ENCODE measurements at places on chromosomes 2 and 18.

DNA sequence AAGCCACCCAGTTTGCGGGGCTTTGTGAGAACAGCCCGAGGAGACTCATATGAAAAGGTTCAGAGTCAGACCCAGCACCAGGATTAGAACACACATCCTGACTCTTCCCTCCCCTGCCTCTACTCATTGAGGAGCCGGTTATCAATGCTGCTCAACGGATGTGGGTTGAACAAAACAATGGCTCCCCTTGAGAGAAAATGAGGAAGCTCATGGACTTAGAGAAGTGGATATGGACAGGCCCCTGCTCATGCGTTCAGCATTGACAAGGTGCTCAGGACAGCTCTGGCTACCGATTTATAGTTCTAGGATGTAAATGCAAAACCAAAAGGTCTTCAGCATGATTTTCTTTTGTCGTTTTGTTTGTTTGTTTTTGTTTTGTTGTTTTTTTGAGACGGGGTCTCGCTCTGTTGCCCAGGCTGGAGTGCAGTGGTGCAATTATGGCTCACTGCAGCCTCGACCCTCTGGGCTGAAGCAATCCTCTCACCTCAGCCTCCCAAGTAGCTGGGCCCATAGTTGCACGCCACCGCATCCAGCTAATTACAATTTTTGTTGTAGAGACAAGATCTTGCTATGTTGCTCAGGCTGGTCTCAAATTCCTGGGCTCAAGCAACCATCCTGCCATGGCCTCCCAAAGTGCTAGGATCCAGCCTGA, 32.0 kb upstream of the AGAP1 start:
- no peak for DNase-seq

DNA sequence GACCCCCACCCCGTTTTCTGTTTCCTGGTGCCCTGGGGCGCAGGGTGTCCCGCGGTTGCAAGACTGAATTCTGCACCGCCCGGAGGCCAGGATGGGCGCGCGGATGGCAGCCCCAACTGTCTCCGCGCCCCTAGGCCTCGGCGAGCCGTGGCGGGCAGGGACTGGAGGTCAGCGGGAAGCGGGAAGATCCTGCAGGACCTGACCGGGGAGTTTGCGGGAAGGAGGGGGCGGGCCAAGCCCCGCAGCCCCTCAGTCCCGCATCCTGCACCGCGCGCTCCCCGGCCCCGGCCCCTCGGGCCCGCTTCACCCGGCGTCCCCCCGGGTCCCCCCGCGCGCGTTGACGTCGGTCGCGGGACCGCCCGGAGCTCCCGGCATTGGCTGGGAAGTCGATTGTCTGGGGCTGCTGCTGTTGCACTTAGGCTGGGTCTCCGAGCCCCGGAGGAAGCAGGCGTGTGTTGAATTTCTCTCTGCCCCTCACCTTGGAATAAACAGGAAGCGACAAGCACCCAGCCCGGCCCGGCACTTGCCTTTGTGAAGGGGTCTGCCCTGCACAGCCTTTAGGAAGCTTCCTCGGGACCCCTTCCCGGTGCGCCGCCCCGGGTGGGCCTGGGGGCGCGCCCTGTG, at the start of gene LDLRAD4:
Gene LDLRAD4, plus strand, starts transcription at position 393 of the 624 bp plus-strand sequence.
- DNase-seq: no peak

DNA sequence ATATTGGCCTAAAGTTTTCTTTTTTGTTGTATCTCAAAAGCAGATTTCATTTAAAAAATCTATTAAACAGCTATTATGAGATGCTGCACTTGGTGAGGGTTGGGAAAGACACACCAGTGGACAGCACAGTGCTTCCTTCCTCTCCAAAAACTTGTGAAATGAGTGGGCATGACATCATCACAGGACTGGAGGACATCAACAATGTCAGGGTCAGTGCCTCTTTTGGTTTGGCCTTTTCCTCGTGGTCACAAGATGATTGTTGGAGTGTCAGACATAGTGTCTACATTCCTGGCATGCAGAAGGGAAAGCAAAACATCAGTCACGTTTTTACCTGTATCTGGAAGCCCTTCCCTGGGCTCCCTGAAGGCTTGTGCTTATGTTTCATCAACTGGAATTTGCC, 49.6 kb downstream of the IL1R2 start:
- DNase-seq: no peak

- DNase-seq: no peak
Observed at GRCh38 chr2:62688771-62689170, 16.7 kb upstream of the EHBP1 start.

GRCh38 chr2:40038646-40039045, 259.6 kb upstream of the THUMPD2 start:
- DNase-seq: no peak

GRCh38 chr2:130389358-130389757, 33.5 kb downstream of the PTPN18 start:
- DNase-seq: no peak

DNA sequence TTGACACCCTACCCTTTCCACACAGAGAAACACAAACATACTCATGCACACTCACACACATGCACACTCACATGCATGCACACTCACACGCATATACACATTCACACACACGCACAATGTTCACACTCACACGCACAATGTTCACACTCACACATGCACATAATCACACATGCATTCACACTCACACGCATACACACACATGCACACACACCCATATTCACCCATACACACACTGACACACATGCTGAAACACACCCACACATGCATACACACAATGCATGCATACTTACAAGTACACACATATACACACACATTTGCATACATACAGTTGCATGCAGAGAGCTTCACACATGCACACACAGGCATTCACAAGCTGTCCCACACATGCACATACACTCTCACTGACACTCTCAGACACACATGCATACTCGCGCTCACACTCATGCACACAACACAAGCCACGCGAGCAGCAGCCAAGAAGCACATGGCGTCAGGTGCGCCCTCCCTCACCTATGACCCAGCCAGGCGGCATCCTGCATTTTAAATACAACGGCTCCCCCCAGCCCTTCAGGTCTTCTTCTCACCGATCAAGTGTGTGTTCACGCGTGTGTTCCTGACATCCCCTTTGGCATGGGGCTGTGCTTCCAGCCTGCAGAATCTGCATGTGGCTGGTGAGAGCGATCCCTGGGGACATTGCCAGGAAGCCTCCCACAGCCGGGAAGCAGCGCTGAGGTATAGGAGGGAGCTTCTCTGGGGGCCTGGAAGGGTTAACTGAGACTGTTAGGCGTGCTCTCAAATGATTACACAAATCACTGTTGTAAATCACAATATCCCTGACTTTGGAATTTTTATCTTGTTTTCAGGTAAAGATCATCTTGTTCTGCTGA, 195.1 kb downstream of the RTP5 start:
- DNase-seq: no peak

- no peak for DNase-seq
Observed at GRCh38 chr2:73582364-73582763, 59.9 kb downstream of the NAT8 start.

- no peak for DNase-seq
Observed at GRCh38 chr18:57267368-57267925, 84.9 kb upstream of the ST8SIA3 start.

DNA sequence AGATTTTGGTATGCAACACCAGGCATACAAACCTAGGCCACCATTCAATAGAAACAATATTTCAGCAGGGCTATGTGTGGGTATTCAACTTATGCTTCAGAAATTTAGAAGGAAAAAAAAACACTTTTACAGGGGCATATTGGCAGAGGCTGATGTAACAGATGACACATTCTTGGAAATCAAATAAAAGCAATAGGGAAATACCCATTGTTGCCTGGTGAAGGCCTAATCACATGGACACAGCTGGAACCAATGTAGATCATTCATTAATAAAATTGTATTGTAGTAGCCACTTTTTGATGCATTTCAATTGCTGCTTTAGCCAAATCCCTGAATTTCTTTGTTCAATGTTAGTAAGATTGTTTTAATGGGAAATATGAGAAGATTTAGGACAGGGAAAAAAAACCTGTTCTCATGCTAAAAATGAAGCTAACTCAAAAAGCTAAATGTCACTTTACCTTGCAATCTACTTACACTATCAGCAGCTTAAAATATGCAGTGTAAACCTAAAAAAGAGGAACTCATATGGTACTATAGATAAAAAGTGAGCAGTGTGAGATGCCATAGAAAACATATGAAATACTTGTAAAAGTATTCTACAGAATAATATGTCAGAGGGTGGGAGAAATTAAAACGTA, 289.4 kb downstream of the ZEB2 start:
- DNase-seq: no peak

DNA sequence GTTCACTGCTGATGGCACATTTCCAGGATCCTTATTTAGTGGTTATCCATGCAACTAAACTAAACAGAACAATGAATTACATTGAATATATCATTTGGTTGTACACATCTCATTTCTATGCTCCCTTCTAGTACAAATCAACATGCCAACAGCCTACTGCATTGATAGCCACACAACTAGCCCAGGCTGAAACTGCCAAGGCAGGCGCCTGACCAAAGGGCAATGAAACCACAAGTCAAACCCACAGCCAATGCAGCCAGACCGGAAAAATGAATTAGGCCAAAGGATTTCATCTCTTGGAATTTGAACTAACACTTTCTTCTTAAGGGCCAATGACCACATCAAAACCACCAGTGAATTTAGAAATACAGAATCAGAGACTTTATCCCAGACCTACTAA, 196.4 kb downstream of the NOL4 start:
- no peak for DNase-seq

DNA sequence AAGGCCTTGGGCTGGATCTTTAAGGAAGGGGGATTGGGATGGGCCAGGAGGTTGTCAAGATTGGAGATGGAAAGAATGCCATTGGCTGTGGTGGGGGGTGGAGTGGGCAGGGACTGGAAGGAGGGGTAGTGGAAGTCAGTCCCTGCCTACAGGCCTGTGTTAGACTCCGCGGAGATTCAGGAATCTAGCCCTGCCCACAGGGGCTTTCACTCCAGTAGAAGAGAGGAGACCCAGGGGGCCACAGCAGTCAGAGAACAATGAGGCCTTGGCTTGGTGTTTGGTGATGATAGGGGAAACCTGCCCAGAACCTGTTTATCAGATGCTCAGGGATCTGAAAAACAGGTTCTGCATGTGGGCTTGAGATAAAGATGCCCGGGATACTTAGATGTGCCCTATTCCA, 6.1 kb downstream of the STEAP3 start:
- no peak for DNase-seq

- no peak for DNase-seq
Observed at GRCh38 chr2:221444106-221444505, 128.0 kb downstream of the EPHA4 start.

GRCh38 chr2:67974559-67975430, 88.0 kb downstream of the C1D start:
- DNase-seq: no peak

DNA sequence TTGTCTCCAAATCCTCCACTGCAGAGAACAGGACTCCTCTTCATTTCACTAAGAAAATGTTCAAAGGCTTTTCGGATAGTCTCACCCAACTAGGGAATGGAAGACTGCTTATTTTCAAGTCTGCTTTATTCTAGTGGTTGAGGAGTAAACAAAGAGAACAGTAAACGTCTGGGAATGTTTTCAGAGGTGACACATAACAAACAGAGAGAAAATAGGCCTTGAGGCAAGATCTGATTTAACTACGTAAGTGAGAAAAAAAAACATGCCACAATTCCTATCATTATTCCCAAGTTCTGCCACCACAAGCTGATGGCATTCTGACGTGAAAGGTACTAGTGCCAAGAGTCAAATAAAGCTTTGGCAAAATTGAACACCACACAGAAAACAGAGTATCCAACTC, 16.7 kb upstream of the WIPF1 start:
- no peak for DNase-seq

DNA sequence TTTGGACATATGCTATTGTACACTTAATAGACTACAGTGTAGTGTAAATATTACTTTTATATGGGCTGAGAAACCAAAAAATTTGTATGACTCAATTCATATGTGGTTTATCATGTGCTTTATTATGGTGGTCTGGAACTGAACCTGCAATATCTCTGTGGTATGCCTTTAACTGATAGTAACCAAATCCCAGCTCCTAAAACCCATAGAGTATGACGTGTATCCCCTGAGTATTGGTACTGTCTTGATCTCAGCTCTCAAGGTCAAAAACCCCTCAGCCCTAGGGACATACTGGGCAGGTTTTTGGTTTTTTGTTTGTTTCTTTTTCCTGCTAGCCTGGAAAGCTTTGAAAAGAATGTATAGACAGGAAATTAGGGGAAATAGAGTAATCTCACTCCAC, 42.2 kb upstream of the ARHGAP15 start:
- no peak for DNase-seq

DNA sequence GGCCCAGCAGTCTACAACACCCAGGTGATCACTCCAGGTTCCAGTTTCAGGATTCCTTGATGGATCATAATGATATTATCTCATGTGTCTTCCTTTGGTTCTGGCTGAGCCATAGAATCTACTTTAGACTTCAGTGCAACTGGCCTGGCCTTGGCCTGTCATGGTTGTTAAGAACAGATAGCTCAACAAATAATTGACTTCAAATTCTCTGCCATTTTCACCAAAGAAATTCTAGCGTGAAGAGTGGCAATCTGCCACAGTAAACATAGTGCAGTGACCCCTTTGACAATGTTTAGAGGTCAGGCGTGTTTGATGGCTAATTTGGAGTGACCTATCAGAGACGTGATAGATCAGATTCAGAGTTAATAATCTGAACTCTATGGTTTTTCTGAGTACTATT, 50.2 kb upstream of the ZNF385B start:
- DNase-seq: no peak

DNA sequence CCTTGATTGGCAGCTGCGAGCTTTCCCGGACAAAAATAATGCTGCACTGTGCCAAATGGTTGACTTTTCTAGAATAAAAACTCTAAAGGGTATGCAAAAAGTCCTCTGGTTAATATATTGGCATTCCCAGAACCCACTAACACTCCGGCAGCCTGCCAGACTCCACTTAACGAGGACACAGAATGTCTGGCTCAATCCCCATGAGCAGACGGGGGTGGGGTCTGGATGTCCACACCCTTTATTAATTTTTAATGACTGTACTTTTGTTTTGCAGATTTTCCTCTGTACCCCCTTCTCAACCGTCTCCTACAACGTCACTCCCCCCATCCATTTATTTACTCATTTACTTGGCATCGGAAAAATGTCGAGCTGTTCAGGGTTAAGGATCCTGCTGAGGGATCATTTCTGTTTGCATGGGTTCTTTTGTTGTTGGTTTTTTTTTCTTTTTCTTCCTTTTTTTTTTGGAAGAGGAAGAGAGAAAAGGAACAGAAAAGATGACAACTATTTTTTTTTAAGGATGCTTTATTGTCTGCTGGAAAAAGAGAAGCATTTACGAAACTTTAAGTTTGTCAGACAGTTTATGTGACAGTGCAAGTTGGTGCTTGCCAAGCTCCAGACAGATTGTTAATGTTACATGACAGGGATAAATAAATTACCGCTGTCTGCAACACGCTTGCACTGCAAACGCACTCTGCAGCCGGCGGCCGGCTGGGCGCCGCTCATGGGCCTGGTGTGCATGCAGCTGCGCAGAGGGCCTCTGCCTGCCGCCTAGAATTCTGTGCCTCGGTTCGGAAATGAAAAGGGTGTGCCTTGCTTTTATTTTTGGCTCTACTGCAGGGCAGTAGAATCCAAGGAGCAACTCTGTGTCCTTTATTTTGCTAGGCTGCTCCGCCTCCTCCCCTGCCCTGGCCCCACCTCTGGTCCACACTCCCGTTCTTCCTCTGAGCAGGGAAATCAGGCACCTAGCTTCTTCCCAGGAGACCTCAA, 3.6 kb downstream of the LDLRAD4 start:
- DNase-seq: no peak
